Activated CD4-positive, alpha-beta T cell treated with anti-CD3 and anti-CD28 coated beads, Interleukin-10, Interleukin-2, amounts not matched to agents 100 ng/mL and 50 ng/mL, durations not matched to agents 16 hours and 8 hours (primary cell): ENCODE measurements at places on chromosomes 5 and 9.

DNA sequence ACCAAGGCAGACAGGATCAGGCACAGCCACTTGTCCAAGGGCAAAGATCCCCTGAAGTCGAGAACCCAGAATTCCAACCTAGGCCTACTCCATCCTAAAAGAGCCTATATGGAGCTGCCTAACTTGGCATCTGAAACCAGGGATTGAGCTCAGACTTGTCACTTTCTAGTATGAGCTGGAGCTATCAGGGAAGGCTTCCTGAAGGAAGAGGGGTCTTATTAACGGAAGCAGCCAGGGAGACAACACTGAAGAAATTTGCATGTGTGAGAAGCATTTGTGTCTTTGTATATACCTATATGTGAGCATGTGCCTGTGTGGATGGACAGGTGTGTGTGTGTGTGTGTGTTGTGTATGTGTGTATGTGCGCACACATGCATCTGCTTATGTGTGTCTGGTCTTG lies 4.7 kb upstream of the AQP7 start:
- no peak for DNase-seq

DNA sequence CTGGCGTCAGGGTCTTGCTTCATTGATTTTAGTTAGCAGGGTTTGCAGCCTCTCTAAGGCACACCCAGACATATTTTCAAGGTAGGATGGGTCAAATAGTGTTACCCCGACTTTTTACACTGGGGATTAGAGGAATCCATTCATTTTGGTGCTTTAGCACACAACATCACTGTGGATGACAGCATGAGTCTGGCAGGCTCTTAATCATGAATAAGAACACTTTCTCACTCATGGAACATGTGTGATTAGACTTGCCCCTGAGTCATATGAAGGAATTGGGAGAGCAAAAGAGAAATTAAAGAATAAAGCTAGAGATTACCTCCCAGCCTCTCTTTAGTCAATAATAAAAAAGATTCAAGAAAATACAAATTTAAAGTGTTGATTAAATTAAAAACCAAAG lies 175.6 kb downstream of the SEMA5A start:
- no peak for DNase-seq

DNA sequence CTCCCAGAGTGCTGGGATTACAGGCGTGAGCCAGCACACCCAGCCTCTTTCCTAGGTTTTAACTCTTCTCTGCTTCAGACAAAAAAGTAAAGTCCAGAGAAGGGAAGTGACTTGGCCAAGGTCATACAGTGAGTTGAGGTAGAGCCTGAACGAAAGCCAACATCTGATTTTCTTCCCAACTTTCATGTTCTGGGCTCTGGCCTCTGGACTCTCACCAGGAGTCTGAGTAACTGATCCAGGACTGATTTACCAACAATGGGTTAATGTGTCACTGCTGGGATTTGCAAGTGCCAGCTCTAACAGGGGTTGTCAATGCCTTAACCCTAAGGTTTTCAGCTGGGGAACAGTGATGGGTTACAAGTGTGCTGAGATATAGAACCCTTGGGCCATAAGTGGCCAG lies 32.2 kb upstream of the LARP1 start:
- no peak for DNase-seq

DNA sequence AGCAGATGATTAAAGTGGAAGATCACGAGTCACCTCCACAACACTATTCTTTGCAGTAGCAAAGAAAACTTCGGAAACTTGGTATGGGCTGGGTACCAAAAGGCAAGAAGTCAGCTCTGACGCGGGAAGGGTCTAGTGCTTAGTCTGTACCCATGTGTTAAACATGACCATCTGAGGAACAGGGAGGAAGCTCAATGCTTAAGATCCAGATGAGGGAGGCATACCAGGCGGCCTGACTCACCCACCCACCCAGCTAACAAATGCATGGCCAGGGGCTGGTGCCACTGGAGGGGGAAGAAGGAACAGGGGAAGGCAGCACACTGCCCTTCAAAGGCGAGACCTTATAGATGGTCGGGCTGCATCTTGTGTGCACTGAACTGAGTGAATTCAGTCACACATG lies 41.8 kb downstream of the CAMSAP1 start:
- no peak for DNase-seq

GRCh38 chr5:79959407-79959806 lies 31.7 kb downstream of the MTX3 start:
- DNase-seq: no peak

- no peak for DNase-seq
Measured at GRCh38 chr9:8221462-8221861, 421.9 kb upstream of the DMAC1 start.

- no peak for DNase-seq
Measured at GRCh38 chr9:83013867-83014605, 48.9 kb downstream of the RASEF start.

GRCh38 chr5:89374818-89375521 lies 492.0 kb upstream of the MEF2C start:
- no peak for DNase-seq
